ENCODE measurements at places on chromosomes 7 and 10.
A peak's percentile ranks its signal among the peaks of the same experiment; 100 is the strongest.

DNA sequence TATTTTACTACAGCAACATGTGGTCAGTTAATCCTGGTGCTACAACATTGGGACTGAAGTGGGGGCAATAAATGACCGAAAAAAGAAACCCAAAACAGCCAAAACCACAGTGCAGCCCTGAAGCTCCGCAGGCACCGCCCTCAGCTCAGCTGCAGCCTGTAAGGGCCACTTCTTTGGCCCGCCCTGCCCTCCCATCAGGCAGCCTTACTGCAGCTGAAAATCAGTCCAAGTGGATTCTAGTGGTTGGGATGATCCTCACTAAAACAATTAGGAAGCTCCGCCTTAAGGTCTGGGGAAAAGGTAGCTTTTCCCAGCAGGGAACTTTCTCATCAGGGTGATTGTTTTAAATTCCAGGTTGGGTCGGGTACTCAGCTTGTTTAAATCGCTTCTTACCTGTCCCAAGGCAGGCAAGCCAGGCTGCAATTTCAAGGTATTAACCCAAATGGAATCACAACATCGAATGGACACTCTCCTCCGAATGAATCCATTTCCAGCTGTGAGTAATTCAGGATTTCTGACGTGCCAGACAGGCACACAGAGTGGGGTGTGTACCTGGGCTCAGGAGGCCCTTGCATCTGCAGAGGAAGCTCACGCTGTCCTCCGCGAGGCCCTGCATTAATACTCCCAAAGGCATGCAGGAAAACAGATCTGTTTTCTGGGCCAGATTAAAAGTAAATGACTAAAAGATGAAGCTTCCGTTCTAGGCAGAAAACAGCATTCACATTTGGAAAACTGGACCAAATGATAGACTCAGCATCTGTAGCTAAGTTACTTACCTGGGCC lies 104.3 kb downstream of the CREB5 start:
- no peak for DNase-seq

GRCh38 chr7:525740-526139 lies 6.1 kb upstream of the PDGFA start:
- DNase-seq, result peak; percentile 82

DNA sequence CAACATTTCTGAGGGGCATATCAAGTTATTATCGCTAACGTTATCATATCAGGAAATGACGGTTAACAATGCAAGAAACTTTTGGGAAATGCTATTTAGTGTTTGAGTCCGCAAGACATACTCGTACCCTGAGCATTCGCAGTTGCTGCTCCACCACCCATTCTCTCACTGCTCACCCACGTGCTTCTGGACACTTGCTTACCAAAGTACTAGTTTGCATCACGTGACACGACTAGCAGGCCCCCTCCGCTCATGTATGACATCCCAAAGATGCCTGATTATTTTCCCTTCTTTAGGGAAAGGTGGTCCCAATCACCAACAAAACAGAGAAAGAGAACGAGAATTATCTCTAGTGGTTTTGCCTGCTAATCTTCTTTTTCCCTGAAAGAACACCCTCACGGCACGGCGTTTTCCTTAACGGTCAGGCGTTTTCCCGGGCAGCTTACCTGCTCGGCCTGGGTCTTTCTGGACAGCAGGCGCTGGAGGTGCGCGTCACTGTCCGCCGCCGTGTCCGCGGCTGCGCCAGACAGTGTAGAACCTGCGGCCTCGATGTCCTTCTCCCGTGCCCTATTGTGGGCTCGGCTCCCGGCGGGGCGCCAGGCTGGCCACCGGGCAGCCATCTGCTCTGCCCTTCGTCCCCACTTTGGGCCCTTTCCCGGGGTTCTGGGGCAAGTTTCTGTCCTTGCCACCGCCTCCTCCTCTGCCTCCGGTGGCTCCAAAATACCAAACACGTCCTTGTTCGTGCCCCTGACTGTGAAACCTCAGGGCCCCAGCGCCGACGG lies at the start of gene SUPV3L1:
TSS of gene SUPV3L1 (plus strand) at position 492 of the 782 bp plus-strand sequence. CDS start at position 550, 58 bp downstream.
- DNase-seq, result peak; percentile 96

GRCh38 chr7:84666651-84667050 lies 472.1 kb upstream of the SEMA3A start:
- DNase-seq, result no peak

DNA sequence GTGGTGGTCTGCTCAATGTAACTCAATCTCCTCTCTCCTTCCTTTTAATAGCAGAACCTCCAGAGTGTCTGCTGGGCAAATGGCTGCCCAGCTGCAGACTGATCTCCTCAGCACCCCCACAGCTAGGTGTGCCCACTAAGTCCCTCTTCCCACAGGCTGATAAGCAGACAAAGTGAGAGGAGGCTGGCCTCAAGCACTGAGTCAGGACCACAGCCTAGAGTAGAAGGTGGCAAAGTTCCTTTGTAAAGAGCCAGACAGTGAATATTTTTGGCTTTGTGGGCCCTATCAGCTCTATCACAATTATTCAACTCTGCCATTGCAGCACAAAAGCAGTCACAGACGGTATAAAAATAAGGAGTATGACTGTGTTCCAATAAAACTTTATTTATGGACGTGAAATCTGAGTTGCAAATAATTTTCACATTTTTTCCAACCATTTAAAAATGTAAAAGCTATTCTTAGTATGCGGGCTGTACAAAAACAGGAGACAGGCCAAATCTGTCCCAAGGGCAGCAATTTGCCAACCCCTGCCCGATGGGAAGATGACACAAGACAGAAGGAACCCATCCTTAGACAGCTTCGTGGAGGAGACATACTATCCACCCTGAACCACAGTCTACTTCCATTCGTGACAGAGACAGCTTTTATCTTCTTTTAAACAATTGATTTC lies 23.4 kb downstream of the JAZF1 start:
- no peak for DNase-seq

GRCh38 chr10:92811986-92812385 lies 36.3 kb upstream of the EXOC6 start:
- no peak for DNase-seq

DNA sequence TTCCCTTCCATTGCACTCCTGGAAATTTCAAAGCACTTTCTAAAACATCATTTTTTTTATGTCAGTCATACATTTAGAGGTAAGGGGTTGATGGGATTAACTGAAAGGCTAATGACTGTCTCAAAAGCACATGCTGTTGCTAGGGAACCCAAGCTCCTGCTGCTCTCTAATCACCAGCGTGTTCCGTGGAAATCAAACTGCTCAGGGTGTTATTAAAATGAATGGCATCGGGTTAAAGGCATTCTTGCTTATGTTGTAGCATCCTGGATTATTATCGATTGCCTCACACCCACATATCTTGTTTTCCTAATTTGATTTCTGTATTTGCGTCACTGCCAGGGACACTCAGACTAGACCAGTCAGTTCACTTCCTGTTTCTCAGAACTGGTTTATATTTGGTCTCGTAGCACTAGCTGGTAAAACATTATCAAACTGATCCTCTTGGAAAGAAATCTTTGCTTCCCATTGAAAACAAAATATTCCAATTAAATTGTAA lies 216.5 kb upstream of the MKLN1 start:
- DNase-seq, result peak; percentile 75

GRCh38 chr7:40327873-40328272 lies 193.1 kb downstream of the SUGCT start:
- DNase-seq, result no peak

GRCh38 chr7:156049366-156049765 lies 237.1 kb upstream of the SHH start:
- DNase-seq, result no peak

DNA sequence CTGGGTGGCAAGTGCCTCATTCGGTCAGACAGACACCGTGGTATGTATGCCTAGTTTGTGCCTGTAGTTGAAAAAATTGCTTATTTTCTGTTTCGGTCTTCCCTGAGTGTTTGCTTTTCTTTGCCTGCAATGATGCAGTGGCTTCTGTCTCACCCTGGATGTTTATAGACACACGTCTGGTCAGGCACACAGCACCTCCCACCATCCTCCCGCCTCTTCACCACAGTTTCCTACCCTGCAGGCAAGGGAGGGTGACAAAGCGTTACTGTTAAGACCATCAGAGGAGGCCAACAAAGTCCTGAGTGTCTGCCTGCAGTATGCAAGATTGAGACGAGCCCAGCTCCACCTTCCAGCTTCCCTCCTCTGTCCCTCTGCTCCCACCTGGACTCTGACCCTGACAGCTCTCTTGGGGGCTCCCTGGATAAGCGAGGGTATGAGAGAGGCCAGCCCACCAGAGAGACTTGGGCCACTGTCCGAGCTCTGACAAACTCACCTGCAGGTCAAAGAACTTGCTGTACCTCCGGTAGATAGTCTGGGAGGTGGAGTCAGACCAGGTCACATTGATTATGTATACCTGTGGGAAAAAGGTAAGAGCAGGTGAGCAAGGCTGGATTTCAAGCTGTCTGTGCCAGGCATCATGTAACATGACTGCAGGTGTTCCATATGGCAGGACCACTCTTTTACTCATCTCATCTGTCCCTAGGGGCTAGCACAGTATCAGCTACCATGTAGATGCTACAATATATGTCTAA lies 54.4 kb downstream of the SH3PXD2A start:
- DNase-seq, result no peak

GRCh38 chr10:21285742-21286331 lies 239.6 kb downstream of the SKIDA1 start:
- DNase-seq, result no peak

- no peak for DNase-seq
These were observed 72.6 kb downstream of the PARP12 start for GRCh38 chr7:139990142-139990535.

DNA sequence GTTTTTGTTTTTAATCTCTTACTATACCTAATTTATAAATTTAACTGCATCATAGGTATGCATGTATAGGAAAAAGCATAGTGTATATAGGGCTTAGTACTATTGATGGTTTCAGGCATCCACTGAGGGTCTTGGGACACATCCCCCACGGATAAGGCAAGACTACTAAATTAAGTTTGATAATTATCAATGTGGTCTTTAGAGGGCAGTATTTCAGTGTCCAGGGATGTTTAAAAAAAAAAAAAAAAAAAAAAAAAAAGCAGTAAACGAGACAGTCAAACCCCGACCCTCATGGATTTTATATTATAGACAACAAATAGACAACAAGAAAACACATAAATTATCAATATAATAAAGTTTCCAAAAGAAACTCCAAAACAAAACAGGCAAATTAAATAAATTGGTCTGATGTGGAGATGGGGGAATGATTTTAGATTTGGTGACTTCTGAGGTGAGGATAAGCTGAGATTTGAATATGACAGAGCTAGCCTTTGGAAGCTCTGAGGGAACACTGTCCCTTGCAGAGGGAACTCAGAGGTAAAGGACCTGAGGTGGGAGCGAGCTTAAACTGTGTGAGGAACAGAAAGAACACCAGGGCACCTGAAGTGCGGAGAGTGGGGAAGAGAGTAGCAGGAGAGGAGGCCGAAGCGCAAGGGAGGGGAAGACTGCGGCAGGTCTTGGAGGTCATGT lies 14.8 kb downstream of the ACSM6 start:
- DNase-seq, result no peak

GRCh38 chr10:26780793-26781601 lies 79.8 kb downstream of the ABI1 start:
- DNase-seq, result peak; percentile 81

DNA sequence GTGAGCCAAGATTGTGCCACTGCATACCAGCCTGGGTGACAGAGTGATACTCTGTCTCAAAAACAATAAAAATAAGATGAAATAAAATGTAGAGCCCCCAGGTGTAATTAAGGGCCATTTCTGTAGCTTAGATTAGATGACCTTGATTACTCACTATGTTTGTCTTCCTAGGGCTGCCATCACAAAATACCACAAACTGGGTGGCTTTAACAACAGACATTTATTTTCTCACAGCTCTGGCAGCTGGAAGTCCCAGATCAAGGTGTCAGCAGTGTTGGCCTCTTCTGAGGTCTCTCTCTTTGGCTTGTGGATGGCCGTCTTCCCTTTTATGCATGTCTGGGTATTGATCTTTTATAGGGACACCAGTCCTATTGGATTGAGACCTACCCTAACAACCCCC lies 6.1 kb downstream of the PTER start:
- no peak for DNase-seq

DNA sequence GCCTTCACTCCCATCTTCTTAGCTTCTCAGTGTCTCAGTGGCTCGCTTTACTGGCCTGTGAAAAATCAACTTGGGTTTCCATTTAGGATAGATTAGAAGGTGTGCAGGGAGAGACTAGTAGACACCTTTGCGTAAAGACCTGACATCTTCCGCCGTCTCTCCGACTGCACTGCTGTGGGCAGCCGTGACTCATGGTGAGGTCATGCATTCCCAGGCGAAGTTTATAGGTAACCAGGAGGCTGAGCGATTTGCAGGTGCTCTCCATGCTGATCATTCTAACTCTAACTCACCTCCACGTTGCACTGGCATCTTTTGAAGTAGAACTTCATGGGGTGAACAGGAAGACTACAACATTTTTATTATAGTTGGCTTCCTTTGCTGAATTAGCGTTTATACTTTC lies 68.0 kb upstream of the ZNF438 start:
- no peak for DNase-seq

DNA sequence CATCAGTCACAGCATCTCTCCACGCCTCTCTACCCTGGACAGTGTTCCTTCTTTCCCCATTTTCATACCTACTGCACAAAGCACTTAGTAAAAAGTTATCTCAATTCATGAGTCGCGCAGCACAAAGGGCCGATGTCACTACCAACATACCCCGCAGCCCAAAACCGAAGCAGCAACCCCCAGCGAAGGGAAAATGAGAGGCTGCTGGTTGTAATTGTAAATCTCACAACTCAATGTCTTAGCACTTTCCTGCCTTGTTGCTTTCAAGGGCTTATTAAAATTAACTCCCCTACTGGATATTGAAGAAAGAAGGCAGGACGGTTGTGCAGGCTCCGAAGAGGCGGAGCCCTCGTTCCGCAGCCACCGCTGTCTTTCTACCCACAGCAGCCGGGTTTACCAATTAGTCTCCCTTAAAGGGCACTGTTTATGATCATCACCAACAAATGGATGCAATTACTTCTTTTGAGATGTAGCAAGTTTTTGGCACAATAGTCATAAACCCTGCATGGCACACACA lies 6.5 kb downstream of the DIP2C start:
- no peak for DNase-seq

DNA sequence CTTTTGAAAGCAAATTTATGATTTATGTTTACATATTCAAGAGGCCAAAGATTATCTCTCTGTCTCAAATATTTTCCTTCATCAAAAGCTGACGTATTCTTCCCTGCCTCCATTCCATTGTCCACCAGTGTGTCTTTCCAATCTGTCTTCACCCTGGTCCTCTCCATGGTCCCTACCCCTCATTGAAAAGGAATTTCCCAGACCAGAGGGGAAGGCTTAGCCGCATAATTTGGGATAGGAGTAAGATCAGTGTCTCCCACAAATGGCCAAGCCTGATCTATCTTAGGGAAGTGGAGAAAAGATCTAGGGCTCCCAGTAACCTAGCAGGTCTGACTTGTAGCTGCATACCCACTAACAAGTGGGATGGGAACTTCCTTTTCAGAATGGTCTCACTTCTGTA lies 46.3 kb upstream of the ZNF800 start:
- DNase-seq, result no peak

DNA sequence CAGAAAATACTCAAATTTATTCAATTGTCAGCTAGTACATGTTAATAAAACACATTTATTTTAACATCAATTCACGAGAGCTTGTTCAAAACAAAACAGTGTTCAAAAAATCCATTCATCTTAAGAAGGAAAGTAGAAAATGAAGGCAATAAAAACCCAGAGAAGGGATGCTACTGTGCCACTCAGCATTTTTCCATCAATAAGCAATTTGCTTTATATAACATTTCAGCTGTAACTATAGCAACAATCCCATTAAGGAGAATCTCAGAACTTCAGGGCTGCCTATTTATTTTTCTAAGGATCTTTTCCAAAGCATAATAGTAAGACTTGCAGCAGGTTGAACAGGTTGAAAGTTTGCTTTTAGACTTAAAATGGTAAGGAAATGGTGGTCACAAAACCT lies 190.5 kb downstream of the PCLO start:
- DNase-seq, result no peak

Data from MV-4-11 (cell line).